ENCODE measurements at places on chromosomes 1 and 21.

GRCh38 chr1:44405798-44406736, 1.0 kb downstream of the RNF220 start:
- DNase-seq = no peak

DNA sequence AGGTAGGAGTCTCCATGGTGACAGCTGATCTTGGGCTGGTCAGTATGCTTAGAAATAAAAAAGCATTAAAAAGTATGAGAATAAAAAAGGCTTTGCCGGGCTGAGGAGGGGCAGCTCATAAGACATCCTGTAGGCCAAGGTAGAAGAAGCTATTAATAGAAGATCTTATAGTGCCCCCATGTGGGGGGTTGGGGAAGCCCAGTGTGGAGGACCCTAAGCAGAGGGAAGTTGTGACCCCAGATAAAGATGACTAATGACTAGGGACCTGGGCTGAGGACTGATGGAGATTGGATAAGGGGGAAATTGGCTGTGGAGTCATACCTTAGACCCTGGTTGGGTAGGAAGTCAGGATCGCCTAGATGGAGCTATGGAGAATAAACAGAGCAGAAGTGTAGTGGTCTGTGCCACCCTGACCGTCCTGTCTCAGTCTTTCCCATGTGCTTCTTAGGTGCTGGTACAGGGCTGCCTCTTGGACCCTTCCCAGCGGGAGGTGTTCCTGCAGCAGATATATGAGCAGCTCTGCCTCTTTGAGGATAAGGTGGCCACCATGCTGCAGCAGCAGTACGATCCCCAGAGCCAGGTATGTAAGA, 25.0 kb downstream of the SZT2 start:
- peak; percentile 39 for DNase-seq

DNA sequence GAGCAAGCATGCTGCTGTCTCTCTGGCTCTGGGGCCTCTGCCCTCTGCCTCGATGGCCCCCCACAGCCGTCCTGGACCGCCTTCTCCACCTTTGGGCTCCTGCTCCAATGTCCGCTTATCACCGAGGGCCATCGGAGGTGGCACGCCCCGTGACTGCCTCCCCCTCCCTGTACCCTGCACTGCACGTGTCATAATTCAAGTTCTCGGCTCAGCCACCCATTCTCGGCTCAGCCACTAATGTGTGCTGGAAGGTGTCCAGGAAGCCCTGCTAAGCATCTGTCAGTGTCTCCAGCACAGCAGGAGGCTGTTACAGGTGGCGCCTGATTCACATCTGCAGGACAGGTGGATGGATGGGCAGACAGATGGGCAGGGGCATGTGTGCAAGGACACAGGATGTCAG, 45.5 kb downstream of the TP73 start:
- no peak for DNase-seq

GRCh38 chr21:29667651-29668050, 272.1 kb downstream of the GRIK1 start:
- DNase-seq = no peak

- DNase-seq = no peak
These were observed 5.1 kb downstream of the PODN start for GRCh38 chr1:53066891-53067738.

DNA sequence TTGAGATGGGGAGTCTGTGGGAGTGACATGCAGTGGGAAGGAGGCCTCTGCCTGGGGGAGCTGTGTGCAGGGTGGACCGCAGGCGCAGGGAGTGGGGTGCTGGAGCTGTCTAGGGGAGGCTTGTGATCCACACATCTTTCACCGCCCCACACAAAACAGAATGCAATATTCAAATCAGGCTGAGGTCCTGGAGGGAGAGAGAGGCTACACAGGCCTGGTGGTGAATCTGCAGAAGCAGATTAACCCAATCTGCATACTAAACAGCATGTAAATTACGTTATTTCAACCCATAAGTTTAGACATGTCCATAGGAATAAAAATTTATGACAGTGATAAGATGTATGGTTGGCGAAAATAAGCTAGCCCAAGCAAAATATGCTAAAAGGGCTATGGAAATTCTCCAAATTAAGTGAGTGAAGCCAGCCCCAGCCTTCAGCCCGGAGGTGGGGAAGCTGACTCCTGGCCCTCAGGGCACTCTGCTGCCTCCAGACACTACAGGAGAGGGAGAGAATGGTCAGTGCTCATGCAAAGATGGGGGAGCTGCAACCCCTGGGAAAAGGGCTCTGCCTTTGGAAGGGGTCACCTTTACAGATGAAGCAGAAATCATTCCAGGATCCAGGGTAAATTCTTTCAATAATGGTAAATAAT, 156.2 kb upstream of the CTTNBP2NL start:
- no peak for DNase-seq

- DNase-seq = no peak
These were observed 184.3 kb downstream of the CYYR1 start for GRCh38 chr21:26388731-26389231.

- DNase-seq = no peak
These were observed 83.5 kb upstream of the CDC42BPA start for GRCh38 chr1:227401562-227402342.

DNA sequence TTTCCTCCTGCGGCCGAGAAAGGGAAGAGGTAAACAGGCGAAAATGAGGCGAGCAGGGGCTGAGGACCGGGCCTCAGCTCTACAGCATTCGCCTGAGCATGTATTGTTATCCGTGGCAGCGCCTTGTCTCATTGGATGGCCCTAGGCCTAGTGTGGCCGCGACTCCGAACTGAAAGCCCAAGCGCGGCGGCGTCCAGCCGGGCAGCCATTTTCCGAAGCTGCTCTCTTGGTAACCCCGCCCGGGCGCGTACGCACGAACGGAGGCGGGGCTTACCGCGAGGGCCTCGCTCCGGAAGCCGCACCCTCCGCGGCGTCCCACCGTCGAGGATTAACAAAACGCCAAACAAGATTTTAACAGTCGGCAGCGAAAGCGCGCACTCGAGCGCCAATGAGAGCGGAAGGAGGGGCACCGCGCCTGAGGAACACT, 797 bp upstream of the USP1 start:
- DNase-seq = peak; percentile 86

DNA sequence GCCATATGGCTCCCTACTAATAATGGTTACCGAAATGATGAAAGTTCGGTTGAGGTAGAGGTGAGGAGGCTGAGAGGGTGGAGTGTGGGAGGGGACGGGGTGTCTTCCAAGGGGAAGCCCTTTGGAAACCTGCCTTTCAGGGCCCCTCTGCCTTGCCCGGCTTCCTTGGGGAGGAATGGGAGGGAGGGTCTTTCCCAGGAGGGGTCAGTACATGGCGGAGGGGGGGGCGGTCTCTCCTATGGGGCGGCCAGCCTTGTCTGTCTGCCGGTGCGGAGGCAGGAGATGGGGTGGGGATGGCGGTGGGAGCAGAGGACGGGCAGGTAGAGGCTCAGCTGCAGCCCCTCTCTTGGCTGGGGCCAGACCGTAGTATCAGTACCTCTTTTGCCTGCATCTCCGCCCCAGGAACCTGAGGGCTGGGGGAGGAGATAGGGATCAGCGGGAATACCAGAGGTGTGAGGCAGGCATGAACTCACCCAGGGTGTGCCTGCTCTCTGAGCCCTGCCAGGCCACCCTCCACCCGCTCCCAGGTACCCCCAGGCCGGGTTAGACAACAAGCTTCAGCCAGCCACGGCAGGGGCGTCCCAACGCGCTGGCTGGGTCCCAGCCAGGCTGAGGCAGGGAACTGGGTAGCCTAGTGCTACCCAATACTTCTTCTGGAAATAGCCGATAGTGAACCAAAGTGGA, 79.4 kb upstream of the POU3F1 start:
- DNase-seq = no peak

- DNase-seq = no peak
These were observed 206.3 kb upstream of the NR5A2 start for GRCh38 chr1:199821029-199821779.

All from stimulated activated CD8-positive, alpha-beta memory T cell treated with anti-CD3 and anti-CD28 coated beads, Interleukin-7, amount 100 ng/mL, for 24 hours (primary cell).